Panc1 (cell line): ENCODE measurements at places on chromosomes 3 and 15.

DNA sequence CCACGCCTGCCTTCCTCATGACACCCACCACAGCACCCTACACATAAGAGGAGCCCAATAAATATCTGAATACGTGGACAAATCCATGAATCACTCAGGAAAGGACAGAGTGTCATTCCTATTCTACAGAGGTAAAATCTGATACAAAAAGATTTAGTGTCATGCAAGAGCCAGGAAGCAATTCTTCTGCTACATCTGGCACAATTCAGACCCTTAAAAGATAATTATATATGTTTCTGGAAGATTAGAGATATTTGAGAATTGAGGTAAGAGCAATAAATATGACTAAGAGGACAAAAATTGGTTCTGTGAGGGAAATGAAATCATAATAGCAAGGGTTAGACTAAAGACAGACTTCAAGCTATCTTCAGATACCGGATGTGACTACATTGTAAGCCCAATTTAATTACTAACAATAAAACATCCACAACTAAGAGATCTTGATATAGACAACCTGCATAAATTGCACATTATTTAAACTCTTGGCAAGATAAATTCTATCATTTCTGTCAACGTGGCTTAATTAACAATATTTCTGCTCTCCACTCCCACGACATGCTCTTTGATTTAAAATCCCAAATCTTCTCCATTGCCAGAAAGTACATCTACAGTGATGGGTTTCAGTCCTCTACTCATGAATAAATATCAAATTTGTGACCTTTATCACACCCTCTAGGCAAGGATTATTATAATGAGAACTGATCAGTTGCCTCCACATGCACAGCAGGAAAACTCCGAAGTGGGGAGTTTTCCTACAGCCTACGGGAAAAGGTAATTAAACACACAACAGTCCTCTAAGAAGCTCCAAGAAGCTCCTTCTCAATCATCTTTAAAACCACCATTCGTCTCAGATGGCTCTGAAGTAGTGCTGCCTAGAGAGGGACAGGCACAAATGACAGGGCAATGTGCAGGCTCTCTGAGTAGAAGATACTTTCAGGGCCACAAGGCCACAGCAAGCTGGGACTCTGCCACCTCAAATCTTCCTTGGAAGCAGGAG is 32.6 kb downstream of the MB21D2 start:
- no peak for DNase-seq

- DNase-seq = no peak
Measured at GRCh38 chr3:100440895-100441294, 39.6 kb downstream of the LNP1 start.

GRCh38 chr3:194983620-194984019 is 287.3 kb downstream of the XXYLT1 start:
- DNase-seq = no peak

- DNase-seq = no peak
Measured at GRCh38 chr15:74343127-74343796, 24.2 kb downstream of the CYP11A1 start.

GRCh38 chr3:177753451-177754155 is 556.3 kb upstream of the TBL1XR1 start:
- DNase-seq = no peak

DNA sequence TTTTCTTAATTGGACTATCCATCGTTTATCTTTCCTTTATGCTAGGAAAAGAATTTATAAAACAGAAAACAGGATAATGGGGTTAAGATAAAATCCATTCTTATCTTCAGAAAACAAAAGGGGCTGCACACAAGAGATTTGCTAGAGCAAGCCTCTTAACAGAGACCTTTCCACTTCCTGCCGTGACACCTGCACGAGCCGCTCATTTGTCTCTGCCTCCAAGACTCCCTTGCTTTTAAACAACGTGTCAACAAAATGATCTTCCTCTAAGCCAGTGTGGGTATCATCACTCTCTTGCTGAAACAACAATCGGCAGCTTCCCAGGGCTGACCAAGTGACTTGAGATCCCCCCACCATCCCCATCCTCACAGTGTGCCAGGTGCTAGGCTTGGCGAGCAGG is 33.1 kb downstream of the GABRB3 start:
- DNase-seq = no peak

DNA sequence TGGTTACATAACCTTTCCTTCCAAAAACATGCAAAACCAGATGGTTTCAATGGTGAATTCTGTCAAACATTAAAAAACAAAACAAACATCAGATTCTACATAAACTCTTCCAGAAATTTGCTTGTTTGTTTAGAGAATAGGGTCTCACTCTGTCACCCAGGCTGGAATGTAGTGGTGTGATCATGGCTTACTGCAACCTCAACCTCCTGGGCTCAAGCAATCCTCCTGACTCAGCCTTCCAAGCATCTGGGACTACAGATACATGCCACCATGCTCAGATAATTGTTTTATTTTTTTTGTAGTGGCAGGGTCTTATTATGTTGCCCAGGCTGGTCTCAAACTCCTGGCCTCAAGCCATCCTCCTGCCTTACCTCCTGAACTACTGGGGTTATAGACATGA is 36.1 kb downstream of the FBXL2 start:
- DNase-seq = no peak

GRCh38 chr3:39531066-39531465 is 63.6 kb downstream of the MOBP start:
- DNase-seq = no peak

DNA sequence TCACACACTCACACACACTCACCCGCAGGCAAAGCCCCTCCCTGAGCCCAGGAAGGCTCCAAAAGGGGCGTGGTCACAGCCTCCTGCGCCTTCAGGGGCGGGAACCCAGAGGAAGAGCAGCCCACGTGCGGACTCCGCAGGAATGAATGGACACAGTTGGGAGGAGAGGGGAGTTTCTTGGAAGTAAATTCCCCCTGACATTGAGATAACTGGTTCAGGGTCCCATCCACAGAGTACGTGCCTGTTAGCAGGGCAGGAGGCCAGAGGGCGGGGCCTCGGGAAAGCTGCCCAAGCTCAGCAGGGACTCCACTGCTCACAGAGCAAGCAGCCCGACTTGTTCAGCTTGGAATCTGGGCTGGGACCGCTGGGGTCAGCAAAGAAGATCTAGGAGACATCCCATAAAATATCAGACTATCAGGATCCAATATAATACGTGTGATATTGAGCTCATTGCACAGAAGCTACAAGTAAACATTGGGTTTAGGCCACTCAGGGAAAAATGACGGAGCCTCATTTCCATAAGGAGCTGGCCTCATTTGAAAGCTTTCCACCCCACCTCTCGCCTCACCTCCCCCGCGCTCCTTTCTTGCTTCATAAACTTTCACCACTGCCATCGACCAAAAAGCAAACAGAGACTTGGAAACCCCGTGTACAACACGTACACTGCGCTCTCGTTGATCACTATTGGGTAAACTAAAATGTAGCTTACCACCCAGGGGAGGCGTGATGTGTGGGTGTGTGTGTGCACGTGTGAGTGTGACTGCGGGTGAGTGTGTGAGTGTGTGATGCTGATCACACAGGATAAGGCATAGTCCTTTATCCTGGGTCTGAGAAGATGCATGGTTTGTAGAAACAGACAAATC is 36.0 kb downstream of the TM2D3 start:
- DNase-seq = no peak

- DNase-seq = no peak
Measured at GRCh38 chr15:68278595-68279405, 1.3 kb downstream of the FEM1B start.

DNA sequence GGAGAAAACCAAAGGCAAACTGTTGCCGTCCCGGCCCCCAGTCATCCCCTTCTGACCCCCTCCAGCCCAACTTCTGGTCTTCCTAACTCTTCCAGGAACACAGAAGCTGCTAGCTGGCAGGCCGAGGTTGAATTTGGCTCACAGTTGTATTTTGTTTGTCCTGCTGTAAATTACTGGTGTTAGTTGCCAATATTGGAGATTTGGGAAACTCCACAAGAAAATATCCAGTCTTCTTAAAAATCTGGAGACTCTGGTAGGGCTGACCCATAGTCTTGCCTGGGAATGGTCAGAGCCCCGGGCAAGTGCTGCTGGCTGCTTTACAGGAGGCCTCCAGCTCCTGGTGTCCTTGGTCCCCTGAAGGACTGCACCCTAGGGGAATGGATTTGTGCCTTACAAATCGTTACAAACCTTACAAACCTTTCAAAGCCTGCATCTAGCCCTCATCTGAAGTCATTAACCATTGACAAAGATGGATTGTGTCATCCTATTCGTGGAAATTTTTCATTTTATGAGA is 112.0 kb upstream of the MCTP2 start:
- DNase-seq = no peak

- no peak for DNase-seq
Measured at GRCh38 chr3:171847133-171847532, 4.0 kb downstream of the TMEM212 start.

- no peak for DNase-seq
Measured at GRCh38 chr3:11583235-11583634, 60.5 kb downstream of the VGLL4 start.

GRCh38 chr3:149414557-149415231 is 37.2 kb upstream of the TM4SF1 start:
- DNase-seq = no peak

GRCh38 chr15:73996939-73997338 is 2.4 kb downstream of the PML start:
- DNase-seq = no peak

GRCh38 chr3:52471371-52472238 is 16.2 kb downstream of the NISCH start:
- no peak for DNase-seq

DNA sequence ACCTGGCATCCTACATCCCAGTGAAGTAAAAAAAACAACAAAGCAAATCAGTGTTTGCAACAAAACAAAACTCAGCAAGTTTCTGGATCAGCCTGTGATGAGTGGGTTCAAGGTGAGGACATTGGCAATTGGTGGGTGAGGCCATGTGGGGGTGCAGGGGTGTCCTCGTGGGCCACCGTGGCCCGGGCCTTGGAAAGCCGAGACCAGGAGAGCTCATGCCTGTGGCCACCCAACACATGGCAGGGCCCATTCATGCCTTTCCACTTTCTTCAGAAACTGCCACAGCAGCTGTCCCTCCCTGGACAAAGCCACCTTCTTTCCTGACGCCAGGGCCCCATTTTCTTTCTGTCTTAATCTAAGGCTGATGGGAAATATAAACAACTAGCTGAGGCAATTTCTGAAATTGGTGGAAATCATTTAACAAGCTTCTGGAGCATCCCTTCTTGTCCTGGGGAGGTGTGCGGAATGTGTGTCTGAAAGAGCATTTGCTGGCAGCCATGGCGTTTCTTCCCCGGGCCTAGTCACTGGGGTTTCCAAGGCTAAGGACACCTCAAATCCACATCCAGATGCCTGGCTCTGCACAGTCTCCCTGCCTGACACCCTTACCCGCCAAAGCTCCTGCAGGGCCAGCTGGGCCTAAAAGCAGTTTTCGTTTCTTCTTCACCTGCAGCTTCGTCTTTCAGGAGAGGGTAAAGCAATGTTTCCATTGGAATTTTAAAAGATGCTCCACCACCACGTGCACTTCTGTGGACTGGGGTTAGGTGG is 34.1 kb upstream of the SFMBT1 start:
- DNase-seq = no peak

DNA sequence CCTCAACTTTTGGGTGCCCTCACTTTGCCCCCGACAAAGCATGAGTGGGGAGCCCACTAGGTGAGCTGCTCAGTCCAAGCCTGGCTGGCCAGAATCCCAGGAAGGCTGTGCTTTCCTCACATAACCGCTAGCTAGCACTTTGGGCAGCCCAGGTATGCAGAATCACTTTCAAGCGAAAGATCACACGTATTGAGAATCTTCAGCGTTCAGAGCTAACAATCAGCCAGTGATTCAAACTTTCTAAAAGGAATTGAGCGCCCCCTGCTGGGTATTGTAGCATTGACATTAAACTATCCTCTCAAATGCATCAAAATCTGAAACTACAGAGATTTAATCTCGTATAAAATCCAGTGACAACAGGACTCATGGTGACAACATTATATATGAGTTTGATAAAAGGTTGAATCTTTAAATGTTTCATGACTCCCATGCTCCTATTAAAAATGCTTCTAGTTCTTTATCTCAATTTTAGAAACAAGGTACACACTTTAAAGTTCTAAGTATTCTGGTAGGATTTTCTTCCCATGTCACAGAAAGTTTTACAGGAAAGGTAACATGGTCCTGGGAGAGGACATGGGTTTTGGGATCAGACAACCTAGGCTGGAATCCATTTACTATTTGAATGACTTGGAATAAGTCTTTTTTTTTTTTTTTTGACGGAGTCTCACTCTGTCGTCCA is 11.8 kb downstream of the ANAPC13 start:
- DNase-seq = no peak

- no peak for DNase-seq
Measured at GRCh38 chr3:115838786-115839185, 215.5 kb downstream of the GAP43 start.

DNA sequence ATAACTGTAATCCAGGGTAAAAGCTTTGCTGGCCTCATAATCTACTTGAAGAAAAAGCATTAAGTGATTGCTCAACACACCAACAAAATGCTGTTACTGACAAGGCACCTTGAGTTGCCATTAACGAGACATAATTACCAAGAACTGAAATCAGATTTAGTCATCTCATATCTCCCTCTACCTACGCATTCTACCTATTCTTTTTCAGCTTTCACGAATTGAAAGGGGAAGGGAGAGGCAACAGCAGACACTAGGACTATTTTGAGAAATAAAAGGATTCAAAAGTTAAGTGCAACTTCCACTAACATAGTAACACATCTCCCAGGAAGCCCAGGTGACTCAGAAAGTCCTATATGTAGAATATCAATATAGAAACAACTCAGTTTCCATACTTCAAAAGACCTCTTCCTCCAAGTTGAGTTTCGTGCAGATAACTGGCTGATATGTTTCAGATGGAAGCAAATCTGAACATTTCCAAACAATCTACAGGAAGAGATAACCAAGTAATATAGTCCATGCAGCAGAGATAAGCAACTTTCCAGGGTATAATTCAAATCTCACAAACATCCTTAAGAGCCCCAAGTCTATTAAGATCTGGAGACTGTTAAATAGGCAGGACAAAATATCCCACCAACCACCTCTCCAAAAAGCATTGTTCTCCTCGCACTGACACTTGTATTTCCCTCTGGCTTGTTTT is 1.9 kb downstream of the OSBPL10 start:
- no peak for DNase-seq

DNA sequence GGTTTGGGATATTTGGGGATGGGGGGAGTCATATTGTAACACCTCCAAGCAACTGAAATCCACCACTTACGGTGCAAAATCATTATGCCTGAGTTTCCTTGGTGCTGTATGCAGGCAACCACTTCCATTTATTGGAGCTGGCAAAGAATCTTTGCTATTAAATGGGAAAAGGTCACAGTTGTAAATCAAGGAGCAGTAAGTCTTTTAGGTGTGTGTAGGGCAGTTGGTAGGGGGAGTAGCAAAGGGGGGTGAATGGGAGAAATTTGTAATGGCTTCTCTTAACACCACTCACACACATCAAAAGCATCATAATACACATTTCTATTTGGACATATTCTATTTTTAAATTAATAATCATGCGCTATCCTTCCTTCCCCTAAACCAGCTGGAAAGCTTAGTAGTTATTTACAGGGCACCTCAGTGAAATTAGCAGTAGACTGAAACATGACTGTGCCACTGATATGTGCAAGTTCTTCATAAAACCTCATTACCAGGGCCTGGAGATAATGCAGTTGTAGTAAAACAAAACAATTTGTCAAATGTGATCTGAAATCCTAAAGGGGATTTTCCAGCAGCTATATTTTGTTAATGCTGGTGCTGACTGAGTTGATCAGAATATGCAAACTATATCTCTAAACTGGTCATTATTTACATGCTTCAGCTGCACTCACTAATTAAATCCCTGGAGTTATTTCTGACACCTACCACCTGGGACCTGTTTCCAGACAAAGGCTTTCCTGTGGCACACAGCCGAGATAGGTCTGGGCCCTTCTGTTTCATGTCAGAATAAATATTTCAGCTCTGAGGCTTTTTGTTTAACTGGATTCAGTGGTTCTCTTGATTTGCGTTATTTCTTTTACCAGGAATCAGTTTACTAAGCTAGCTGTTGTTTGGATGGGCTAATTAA is 90.1 kb downstream of the B3GALNT1 start:
- no peak for DNase-seq
